ENCODE measurements at places on chromosomes 2 and 18.
A peak's percentile ranks its signal among the peaks of the same experiment; 100 is the strongest.

DNA sequence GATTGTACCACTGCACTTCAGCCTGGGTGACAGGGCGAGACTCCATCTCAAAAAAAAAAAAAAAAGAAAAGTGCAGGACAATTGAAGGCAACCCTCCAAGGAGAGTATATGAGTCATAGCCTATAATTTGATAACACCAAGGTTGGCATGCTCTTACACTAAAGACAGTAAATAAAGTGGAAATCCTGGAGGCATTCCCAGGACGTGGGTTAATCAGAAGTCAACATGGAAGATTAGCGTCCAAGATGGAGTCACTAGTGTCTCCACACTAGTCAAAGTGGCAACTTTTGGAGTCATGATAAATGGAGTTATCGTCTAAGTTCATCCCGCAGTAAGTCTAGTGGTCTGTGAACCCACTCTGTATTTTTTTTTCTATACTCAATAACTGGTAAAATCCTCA, 21.2 kb upstream of the UGGT1 start:
- no peak for DNase-seq

DNA sequence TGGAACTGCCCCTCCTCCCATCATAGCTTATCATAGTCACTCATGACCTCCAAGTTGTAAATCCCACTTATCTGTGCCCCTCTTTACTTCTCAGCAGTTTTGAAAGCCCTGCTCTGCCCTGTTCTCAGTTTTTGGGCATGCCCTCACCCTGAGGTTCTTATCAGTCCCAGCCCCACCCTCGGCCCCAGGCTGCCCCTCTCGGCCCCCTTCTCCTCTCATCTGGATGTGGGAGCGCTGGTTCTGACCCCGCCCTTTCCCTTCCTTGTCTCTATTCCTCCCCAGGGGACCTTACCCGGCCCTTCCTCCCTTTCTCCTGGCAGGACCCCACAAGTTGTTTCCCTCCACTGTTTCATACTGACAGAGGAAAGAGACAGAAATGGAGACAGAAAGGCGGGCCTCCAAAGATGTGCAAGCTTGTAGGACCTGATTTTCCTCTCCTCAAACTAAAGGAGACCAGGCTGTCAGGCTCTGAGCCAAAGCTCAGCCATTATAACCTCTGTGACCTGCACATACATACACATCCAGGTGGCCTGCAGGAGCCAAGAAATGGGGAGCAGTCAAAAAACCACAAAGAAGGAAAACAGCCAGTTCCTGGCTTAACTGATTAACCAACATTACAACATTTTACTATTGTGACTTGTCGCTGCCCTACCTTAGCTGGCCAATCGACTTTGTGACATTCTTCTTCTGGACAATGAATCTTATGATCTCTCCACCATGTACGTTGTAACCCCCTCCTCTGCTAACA, 171.0 kb upstream of the HS6ST1 start:
- no peak for DNase-seq

DNA sequence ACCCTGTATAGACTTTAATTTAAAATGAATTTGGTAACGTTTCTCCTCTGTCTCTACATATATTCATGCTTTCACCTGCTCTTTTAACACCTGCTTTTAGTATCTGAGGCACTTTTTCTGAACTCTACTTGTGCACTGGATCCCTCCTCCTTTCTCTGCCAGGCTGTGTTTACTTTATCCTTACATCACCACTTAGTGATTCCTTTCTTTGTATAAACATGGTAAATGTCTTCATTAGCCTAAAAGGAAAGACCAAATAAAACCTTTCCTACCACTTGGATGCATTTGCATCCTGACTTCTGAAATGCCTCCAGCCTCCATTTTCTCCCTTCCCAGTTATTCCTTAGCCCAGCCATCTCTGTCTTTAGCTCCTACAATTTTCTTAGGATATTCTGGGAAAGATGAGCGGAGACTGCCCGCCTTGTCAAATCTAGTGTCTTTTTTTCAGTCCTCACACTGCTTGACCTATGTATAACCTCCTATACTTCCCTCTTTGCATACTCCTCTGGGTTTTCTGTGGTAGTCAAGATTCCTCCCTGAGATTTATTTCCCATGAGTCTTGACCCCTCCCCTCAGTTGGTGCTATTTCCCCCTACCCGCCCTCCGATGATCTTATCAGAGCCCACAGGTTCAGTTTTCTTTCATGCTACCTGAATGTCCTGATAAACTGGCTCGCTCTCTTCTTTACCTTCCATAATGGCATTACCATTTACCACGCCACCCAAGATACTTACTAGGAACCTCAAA, 44.8 kb downstream of the REL start:
- DNase-seq: no peak

- DNase-seq: no peak
Measured at GRCh38 chr2:187581125-187581896, 27.1 kb upstream of the TFPI start.

GRCh38 chr18:23983112-23983511, 31.4 kb upstream of the TTC39C start:
- DNase-seq: no peak

GRCh38 chr18:45109706-45110105, 429.0 kb downstream of the SETBP1 start:
- DNase-seq: no peak

DNA sequence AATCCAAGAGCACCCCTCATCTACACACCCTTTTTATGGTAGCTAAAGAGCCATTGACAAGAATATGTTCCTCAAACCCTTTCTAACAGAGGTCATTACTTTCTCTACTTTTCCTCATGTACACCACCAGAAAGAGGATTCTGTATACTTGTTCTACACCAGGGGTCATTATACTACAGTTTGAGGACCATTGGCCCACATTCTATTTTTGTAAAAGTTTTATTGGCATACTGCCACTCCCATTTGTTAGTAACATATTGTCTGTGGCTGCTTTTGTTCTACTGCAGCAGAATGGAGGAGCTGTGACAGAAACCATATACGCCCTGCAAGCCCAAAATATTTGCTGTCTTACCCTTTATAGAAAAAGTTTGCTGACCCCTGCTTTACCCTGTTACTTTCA, 14.3 kb downstream of the HTR2B start:
- DNase-seq: no peak

GRCh38 chr2:172884336-172884735, 148.7 kb downstream of the RAPGEF4 start:
- no peak for DNase-seq

- DNase-seq: no peak
Measured at GRCh38 chr18:6610466-6610865, 119.0 kb upstream of the ARHGAP28 start.

DNA sequence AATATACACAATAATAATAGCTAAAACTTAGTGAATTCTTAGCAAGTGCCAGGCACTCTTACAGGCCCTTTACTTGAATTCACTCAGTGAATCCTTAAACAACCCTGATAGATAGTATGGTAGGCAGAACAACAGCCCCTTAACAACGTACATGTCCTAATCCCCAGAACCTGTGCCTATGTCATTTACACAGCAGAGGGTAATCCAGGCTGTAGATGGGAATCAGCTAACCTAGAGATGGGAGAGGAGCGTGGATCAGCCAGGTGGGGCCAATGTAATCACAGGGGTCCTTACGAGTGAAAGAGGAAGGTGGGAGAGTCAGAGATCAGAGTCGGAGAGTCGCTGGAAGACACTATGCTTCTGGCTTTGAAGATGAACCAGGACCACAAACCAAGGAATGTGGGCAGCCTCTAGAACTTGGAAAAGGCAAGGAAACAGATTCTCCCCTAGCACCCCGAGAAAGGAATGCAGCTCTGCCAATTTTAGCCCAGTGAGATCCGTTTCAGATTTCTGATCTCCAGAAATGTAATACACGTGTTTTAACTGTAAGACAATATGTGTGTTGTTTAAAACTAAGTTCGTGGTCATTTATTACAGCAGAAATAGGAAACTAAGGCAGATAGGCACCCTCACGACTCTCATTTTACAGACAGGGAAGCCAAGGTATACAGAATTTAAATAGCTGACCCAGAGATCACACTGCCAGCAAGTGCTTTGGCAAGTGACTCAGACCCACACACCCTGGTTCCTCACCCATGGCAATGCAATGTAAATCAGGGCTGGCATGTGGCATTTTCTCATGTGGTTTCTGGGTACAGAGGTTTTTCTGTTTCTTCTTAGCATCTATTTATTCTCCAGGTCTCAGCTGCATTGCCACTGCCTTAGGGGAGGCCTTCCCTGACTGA, 68.9 kb downstream of the DOCK10 start:
- DNase-seq: no peak

DNA sequence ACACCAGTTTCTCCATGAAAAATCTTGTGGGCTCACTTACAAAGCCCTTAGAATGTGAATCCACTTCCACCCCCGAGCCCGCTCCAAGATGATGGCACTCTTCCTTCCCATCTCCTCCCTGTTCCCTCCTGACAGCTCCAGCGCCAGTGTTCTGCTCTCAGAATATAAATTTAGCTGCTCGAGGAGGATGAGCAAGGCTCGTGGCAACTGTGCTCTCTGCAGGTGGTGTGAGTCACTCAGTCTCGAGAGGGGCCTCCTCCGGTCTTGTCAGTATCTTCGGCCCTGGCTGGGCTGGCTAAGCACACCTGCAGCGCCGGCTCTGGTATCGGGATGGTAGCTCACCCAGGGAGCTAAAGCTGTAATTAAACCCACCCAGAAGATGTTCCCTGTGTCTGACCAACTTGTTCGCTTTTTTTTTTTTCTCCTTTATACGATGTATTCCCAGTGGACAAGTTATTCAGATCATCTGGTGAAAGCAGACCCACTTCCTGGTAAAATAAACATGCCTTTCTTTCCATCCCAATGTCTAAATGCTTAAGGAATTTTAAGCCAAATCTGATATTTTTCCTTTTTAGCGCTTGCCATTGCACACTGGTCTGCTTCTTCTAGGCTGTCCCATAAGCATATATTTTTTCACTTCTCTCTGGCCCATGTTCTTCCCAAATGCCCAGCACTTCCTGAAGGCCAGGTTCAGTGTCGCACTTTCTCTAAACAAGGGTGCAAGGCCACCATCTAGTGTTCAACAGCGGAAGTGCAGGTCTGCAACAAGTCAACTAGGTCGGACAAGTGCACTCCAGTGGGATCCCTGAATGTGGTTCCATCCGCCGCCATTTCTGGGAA, 31.4 kb upstream of the YPEL5 start:
- DNase-seq: peak; percentile 57

DNA sequence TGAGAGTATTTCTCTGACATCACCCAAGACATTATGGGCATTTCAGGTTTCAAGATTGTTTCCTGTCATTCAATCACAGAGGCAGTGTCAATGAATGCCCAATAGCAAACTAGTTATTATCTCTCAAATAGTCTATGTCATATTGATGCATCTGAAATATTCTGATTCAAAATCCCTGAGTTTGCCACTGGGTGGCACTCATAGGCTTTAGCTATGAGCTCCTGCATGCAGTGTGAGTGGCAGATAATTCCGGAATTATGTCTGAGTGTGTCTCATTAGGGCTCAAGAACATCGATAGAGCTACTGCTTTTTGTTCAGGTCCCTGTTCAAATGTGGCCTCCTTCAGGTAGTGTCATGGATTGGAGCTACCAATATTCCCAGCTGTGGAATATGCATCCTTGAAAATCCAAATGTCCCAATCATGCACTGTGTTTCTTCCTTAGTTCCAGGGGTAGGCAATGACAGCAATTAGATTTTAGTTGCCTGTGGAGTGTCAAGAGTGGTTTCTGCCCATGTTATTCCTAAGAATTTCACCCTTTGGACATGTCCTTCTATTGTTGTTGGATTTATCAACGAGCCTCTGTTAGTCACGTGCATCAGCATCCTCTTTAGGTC, 7.8 kb upstream of the OR6B3 start:
- DNase-seq: peak; percentile 5

GRCh38 chr2:176579608-176580007, 310.4 kb downstream of the MTX2 start:
- DNase-seq: no peak

- DNase-seq: no peak
Measured at GRCh38 chr2:215653344-215654030, 217.6 kb upstream of the FN1 start.

GRCh38 chr2:6966446-6966940, 49.3 kb downstream of the RNF144A start:
- DNase-seq: no peak

DNA sequence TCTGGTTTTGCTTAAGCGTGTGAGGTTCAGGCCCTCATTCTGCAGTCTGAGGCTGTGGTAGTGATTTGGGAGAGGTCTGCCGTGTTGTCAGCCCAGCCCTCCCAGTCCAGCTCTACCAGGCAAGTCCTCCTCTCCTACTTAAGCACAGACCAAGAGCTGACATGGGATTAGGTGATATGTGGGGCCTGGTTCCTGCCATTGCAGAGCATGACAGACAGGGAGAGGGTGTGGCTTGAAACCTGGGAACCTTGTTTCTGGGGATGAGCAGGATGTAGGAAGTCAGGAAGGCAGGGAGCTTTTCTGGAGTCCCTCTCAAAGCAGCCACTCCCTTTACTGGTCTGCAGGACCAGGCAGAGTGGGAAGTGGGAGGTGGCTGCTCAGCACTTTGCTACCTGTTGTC, 38.6 kb downstream of the PTPRM start:
- no peak for DNase-seq

DNA sequence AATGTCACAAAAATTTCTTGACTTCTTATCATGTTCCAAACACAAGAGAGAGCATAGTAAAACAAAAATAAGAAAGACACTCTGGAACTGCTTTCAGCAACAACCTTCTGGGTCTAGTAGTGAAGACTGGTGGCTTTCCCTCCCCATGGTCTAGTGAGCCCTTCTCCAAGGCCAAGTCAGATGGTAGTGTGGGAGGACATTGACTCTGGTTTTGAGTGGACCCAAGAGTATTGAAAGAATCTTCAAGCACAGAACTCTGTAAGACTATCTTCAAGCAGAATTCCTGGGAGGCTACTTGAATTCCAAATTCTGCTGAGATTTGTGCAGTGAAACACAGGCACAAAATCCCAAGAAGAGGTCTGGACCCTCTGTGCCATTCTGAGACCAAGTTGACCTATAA, 21.1 kb downstream of the ANTXR1 start:
- no peak for DNase-seq

- DNase-seq: no peak
Measured at GRCh38 chr2:211281430-211282073, 725.2 kb downstream of the CPS1 start.

GRCh38 chr18:22409445-22409844, 8.3 kb downstream of the CTAGE1 start:
- no peak for DNase-seq

GRCh38 chr2:70746094-70746974, 21.7 kb downstream of the ADD2 start:
- DNase-seq: no peak

GRCh38 chr2:9228088-9228751, 21.6 kb downstream of the ASAP2 start:
- no peak for DNase-seq

GRCh38 chr2:112712903-112713584, 7.8 kb upstream of the NT5DC4 start:
- no peak for DNase-seq

Data from iPS DF 19.7 (cell line).